ENCODE measurements at places on chromosomes 11 and 22.

GRCh38 chr11:77055101-77055561 is 11.6 kb upstream of the CAPN5 start:
- DNase-seq: no peak
- H3K27ac ChIP-seq: no peak overlapping the region
- H3K4me1 ChIP-seq: no peaks in the 10 kb centered on the region
- no peak overlapping the region for H3K4me3 ChIP-seq
- H3K36me3 ChIP-seq: no peaks in the 10 kb centered on the region
- no peaks in the 10 kb centered on the region for H3K27me3 ChIP-seq

DNA sequence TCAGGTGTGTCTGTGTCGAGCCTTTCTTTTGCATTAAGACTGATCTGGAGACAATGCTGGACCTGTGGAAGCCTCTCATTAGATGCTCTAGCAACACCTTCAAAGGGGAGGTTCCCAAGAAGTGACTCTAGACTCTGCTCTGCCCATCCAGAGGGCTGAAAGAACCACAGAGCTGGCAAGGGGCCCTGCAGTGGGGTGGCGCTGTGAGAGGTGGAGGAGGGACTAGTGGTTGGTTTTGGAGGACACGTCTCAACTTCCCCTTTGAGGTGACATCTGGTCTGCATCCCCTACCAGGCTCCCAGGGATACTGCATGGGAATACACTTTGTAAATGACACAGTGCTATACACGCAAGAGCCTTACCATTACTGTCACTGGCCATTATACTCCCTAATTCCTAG is 34.2 kb upstream of the SYT13 start:
- no peaks in the 10 kb centered on the region for H3K36me3 ChIP-seq
- peak; percentile 21 for DNase-seq
- no peaks in the 10 kb centered on the region for H3K4me1 ChIP-seq

- H3K4me1 ChIP-seq: no peaks in the 10 kb centered on the region
- DNase-seq: no peak
- no peak overlapping the region for H3K4me3 ChIP-seq
- peaks cover 23% of the 10 kb centered on the region for H3K36me3 ChIP-seq
- H3K27me3 ChIP-seq: no peaks in the 10 kb centered on the region
These were observed 80.6 kb downstream of the PPP6R3 start for GRCh38 chr11:68541116-68541515.

GRCh38 chr11:77071077-77071476 is 4.3 kb downstream of the CAPN5 start:
- H3K27me3 ChIP-seq: no peaks in the 10 kb centered on the region
- H3K36me3 ChIP-seq: no peaks in the 10 kb centered on the region
- H3K4me1 ChIP-seq: no peaks in the 10 kb centered on the region

DNA sequence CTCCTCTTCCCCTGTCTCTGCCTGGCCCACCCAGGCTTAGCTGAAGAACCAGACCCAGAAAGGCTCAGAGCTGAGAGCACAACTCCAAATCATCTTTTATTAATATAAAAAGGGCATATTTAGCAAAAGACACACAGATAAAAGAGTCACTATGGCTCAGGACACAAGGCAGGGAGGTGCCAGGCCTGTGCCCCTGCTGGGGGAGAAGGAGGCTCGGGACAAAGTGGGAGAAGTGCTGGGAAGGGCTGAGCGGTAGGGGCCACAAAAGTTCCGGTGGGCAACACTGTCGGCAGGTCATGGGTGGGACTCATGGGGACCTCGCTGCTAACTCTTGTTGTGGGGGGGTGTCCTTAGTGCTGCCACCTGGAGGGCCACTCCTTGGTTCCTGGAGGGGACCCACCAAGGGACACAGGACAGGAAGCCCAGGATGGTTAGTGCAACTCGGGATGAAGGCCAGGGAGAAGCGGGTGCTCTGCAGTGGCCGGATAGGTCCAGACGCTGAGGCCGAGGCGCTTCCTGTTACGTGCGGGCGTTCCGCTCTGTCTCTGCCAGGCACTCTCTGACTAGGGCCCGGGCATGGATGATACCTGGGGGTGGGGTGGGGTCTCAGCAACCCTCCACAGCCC is 1.4 kb upstream of the PITPNM1 start:
- H3K27me3 ChIP-seq: no peaks in the 10 kb centered on the region
- DNase-seq: no peak
- no peak overlapping the region for H3K4me3 ChIP-seq
- H3K36me3 ChIP-seq: peaks cover 18% of the 10 kb centered on the region
- peak overlapping the region; percentile 99 for H3K27ac ChIP-seq
- no peaks in the 10 kb centered on the region for H3K4me1 ChIP-seq

GRCh38 chr11:104476454-104476853 is 312.5 kb upstream of the PDGFD start:
- DNase-seq: no peak
- H3K4me3 ChIP-seq: no peak overlapping the region
- no peaks in the 10 kb centered on the region for H3K4me1 ChIP-seq

DNA sequence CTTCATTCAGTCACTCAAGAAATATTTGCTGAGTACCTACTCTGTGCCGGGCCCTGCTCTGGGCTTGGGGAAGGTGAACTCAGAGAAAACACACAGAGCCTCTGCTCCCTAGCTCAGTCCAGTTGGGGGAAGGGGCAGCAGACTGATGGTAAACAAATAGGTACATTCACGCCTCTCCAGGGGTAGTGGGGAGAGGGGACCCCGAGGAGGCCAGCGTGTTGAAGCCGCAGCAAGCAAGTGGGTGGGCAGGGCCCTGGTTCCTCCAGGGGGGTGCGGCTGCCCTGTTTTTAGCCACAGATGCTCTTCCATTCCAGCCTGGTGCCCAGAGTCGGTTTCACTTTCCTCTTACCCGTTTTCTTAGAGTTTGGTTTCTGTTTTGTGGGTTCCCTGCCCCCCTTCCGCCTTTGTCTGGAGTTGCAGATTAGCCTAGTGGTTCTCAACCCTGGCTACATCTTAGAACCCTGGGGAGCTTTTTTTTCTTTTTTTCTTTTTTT is 8.7 kb downstream of the DRAP1 start:
- no peak overlapping the region for H3K4me3 ChIP-seq
- H3K27ac ChIP-seq: no peak overlapping the region
- H3K27me3 ChIP-seq: no peaks in the 10 kb centered on the region
- peaks cover 2% of the 10 kb centered on the region for H3K36me3 ChIP-seq
- no peak for DNase-seq
- H3K4me1 ChIP-seq: no peaks in the 10 kb centered on the region

DNA sequence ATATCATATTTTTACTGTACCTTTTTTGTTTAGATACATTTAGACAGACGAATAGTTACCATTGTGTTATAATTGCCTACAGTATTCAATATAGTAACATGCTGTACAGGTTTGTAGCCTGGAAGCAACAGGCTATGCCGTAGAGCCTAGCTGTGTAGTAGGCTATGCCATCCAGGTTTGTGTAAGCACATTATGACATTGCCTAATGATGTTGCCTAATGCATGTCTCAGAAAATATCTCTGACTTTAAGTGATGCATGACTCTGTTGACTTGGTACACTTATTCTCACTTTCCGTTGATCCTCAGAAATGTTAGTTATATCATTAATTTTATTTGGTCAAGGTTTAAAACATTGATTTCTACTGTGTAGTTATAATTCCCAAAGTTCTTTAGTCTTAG is 39.9 kb downstream of the OR2AT4 start:
- no peaks in the 10 kb centered on the region for H3K4me1 ChIP-seq
- H3K27ac ChIP-seq: no peak overlapping the region
- DNase-seq: no peak
- no peaks in the 10 kb centered on the region for H3K27me3 ChIP-seq
- no peaks in the 10 kb centered on the region for H3K36me3 ChIP-seq

Data from right atrium auricular region (tissue), 2 donors.